Activated T-helper 1 cell treated with anti-CD3 and anti-CD28 coated beads, Interleukin-12 subunit alpha, Interleukin-12 subunit beta, Interleukin-2, Interleukin-4 antibody, amounts not matched to agents 30 ng/mL and 10 ng/mL and 1 ng/mL, durations not matched to agents 14 hours and 24 hours and 36 hours (primary cell): ENCODE measurements at places on chromosomes 16 and 17.

- DNase-seq = no peak
Observed at GRCh38 chr17:55327225-55328088, 62.7 kb downstream of the HLF start.

DNA sequence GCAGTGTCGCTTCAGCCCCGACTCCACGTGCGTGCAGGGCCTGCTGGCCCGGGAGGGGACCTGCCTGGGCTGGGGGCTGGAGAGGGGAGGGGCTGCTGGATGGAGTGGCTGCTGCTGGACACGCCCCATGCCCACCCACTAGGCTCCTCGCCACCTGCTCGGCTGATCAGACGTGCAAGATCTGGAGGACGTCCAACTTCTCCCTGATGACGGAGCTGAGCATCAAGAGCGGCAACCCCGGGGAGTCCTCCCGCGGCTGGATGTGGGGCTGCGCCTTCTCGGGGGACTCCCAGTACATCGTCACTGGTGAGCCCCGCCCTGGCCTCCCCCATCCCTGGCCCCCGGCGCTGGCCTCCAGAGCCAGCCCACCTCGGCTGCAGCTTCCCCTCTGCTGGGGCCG, 2.4 kb downstream of the BRICD5 start:
- no peak for DNase-seq

DNA sequence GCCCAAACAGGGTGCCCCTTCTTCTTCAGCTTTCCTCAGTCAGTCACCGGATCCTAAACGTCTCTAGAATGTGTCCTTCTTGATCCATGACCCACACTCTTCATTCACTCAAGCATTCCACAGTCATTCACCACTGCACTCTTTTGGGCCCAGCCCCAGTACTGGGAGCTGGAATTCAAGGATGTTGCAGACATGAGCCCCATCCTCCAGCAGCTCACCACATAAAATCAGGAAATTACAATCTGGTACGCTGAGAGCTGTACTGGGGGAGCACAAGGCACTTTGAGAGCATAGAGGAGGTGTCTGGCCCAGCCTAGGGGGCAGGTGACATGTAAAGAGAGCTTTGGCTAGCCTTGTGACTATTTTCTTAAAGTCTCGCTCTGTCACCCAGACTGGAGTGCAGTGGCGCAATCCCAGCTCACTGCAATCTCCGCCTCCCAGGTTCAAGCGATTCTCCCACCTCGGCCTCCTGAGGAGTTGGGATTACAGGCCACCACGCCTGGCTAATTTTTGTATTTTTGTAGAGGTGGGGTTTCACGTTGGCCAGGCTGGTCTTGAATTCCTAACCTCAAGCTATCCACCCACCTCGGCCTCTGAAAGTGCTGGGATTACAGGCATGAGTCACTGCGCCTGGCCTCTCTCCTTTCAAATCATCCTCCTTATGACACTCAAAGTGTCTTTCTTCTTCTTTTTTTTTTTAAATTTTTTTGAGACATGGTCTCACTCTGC, 18.7 kb downstream of the CES4A start:
- no peak for DNase-seq

DNA sequence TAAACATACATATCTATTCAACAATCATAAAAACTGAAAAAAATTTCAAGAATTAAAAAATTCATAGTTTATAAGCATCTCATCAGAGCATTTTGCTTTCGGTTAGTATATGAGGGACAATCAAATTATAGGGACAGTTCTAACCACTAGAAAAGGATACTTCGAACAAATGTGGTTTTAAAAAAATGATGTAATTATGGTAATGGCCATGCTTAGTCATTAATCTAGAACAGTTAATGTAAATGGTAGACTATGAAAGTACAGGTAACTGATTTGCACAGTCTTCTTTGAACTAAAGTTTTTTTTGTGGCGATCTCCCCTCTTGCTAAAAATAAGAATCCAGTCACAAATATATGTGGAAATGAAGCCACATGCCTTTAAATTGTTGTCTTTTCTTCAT, 63.5 kb upstream of the PHOSPHO1 start:
- DNase-seq = no peak
